ENCODE measurements at places on chromosomes 6 and 20. TPM values are rescaled to one million over a fixed set of nuclear protein-coding genes. Genes with fewer than 3 reads are reported as not detected.
A peak's percentile ranks its signal among the peaks of the same experiment; 100 is the strongest.

GRCh38 chr20:58268421-58268821 lies 40.0 kb upstream of the ANKRD60 start:
- no peak for DNase-seq

DNA sequence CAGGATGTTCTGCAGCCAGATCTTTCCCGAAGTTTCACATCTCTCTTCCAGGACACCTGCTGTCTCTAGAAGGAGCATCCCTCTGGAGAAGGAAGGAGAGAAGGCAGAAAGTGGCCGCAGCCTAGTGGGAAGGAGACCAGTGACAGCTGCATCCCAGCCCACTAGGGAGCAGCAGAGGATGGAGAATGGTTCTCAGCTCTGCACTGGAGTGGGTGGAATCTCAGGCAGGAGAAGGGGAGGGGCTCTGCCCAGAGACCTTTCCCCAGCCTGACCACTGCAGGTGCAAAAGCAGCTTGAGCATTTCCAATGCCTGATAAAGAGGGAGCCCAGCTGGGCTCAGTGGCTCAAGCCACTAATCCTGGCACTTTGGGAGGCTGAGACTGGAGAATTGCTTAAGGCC lies 32.3 kb downstream of the NCR2 start:
- peak; percentile 74 for DNase-seq

The SLC17A2 gene
- not detected for total RNA-seq

DNA sequence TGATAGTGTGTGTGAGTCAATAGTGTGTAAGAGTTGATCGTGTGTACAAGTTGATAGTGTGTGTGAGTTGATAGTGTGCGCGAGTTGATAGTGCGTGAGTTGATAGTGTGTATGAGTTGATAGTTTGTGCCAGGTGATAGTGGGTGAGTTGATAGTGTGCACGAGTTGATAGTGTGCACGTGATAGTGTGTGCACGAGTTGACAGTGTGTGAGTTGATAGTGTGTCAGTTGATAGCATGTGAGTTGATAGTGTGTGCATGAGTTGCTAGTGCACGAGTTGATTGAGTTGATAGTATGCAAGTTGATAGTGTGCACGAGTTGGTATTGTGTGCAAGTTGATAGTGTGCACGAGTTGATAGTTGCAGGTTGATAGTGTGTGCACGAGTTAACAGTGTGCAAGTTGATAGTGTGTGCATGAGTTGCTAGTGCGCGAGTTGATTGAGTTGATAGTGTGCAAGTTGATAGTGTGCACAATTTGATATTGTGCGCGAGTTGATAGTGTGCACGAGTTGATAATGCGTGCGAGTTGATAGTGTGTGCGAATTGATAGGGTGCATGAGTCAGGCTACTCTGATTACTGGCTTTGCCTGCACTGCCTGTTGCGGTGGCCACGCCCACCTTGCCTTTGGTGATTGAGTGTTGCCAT lies 35.8 kb upstream of the IYD start:
- peak; percentile 36 for DNase-seq

GRCh38 chr6:32154514-32155161 lies 697 bp downstream of the PPT2 start:
- DNase-seq: no peak

The CLPSL2 gene
- not detected for total RNA-seq

GRCh38 chr6:56480246-56480645 lies 162.4 kb downstream of the DST start:
- DNase-seq: no peak

- no peak for DNase-seq
Measured at GRCh38 chr6:46002264-46002663, 13.4 kb downstream of the CLIC5 start.
